Activated T-helper 9 cell treated with anti-CD3 and anti-CD28 coated beads, Interleukin-2, amount 50 U/mL, for 16 hours (primary cell): ENCODE measurements at places on chromosomes 16 and 17.

GRCh38 chr17:2064520-2064971 lies 9.6 kb downstream of the HIC1 start:
- no peak for DNase-seq

DNA sequence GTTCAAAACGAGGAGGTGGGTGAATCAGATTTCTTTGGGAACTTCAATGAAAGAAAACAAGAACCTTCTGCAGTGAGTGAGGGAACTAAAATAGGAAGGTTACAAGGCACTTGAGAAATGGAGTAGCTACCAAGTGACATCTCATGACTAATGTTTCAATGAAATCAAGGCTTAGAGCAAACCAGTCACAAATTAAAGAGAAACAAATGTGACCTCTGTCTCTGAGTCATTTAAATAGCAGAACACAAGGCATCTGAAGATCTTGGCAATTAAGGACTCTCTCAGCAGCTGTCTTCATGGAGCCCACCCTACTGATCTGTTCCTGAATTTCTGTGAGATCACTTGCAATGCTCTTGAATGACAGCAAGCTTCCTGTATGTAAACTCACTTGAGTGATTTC lies 109.5 kb downstream of the CDH11 start:
- no peak for DNase-seq

- DNase-seq: no peak
Observed at GRCh38 chr16:66359811-66360608, 6.5 kb upstream of the CDH5 start.

- DNase-seq: no peak
Observed at GRCh38 chr16:19389246-19389645, 28.4 kb upstream of the TMC5 start.

- DNase-seq: no peak
Observed at GRCh38 chr16:79036541-79036940, 564.0 kb downstream of the MAF start.

- no peak for DNase-seq
Observed at GRCh38 chr16:67533024-67533560, 4.5 kb downstream of the RIPOR1 start.

DNA sequence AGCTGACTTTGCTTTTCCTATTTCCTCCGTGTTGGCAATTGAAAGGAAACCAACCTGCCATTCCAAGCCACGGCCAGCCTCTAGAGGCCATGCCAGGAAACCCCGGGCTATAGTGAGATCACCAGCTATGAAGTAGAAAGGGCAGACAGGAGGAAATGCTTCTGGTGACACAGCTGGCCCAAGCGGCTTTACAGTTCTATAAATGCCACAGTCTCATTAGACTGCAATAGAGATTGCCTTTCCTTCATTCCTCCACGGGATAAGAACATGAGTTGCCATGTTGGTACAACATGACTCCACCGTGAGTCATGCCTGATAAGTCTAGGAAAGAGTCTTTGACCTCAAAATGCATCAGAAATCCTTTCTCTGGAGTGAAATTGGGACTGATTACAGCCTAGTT lies 384.9 kb downstream of the GRIN2A start:
- DNase-seq: no peak

GRCh38 chr17:48593840-48594537 lies 410 bp upstream of the HOXB5 start:
- peak; percentile 73 for DNase-seq

DNA sequence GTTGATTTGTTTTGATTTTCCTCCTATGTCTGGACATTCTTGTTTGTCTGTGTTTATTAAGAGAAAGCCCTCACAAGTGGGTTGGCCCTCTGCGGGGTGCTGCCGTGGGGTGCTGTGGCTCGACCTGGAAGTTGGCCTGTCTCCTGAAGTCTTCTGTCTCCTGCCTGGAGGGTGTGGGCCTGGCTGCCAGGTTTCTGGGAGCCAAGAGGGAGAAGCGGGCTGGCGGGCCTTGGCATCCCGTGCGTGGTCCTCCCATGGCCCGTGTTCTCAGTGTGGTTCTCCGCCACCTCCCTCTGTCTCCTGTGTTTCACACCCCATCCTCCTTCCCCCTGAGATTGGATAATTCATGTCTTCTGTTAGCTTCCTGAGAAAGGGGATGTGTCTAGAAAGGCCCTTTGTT lies 69.6 kb downstream of the RNF213 start:
- DNase-seq: no peak

GRCh38 chr17:77592106-77592865 lies 366.2 kb upstream of the TNRC6C start:
- no peak for DNase-seq

DNA sequence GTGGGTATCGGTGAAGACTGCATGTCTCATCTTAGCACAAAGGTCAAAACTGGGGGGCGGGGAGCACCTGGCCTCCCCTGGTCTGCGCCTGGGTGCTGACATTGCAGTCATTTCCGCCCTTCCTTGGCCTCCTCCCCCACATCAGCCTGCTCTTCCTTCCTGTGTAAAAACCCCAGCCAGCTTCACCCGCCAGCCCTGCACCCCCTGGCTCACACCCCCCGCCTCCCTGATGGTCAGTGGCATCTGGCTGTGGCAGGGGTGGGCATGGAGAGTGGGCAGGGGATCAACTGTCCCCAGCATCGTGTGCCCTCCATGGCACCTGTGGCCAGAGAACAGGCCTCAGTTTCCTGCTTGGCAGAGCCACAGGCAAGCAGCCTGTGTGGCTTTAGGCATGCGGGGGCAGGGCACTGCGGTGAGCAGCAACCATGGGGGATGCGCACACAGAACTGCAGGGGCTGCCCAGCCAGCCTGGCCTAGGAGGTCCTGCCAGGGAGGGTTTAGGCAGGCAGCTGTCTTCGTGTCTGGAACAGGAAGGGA lies 26.5 kb upstream of the LASP1NB start:
- DNase-seq: peak; percentile 75

- DNase-seq: no peak
Observed at GRCh38 chr17:82835122-82835521, 4.7 kb downstream of the ZNF750 start.

GRCh38 chr17:3755335-3756030 lies 31.8 kb downstream of the HASPIN start:
- DNase-seq: no peak

- DNase-seq: no peak
Observed at GRCh38 chr16:22300427-22301071, 3.3 kb downstream of the POLR3E start.

DNA sequence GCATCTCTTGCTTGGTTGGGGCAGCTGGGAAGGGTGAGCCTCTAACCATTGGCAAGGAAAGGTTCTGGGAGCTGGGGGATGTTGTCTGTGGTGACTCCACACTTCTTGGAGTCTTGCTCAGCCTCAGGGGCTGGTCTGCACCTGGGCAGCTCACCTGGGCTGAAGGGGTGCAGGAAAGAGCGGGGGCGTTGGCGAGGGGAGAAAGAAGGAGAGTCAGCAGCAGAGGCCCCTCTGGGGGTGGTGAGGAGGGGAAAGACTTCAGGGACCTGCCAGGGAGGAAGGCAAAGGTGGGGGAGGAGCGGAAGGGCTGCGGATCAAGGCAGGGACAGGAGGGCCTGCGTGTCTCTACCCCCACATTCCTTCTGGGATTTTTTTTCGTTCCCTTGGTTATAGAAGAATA lies 47.7 kb downstream of the CCDC42 start:
- no peak for DNase-seq

DNA sequence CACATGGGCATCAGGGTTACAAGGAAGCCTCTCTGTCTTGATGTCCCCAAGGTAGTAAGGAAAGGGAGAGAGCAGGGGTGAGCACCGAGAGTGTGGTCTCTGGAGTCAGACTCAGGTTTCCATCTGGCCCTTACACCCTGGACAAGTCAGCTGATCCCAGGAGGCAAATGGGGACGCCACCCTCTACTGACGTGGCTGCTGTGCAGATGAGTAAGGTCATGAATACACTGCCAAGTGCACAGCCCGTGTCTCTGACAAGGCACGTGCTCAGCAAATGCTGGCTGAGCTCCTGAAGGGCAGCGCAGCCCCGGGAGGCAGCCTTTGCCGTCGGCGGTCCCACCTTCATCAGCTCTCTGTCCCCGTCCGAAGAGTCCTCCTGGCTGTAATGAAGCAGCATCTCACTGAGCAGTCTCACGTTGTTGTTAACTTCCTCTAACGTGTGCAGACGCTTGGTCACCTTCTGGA lies 19.4 kb downstream of the GGA3 start:
- no peak for DNase-seq

DNA sequence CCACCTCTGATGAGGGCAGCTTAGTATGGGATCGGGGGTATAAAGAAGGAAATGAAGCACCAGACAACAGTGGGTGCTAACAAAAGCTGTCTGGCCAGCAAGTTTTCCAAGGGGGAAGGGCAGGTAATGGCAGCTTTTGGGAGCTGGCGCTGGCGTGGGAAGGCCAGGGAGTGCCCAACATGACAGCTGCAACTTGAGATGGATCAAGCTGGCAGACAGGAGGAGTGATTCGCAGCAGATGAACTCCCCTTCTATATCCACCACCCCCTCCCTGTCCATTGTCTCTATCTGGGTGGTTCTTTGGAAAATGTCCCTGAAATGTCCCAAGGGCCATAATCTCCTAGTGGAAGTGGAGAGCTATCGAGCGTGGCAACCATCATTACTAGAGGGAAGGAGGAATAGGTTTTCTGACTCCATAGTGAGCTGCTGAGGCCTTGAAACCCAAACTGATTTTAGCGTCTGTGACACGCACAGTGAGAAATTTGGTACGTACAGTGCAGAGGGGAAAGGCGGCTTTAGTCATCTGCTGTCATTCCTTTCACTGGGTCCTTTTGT lies 4.8 kb upstream of the INPP5K start:
- no peak for DNase-seq

GRCh38 chr17:37123941-37124820 lies 175.4 kb downstream of the AATF start:
- DNase-seq: no peak

GRCh38 chr17:77471984-77472461 lies 331.3 kb downstream of the SEC14L1 start:
- DNase-seq: no peak

- DNase-seq: no peak
Observed at GRCh38 chr17:8665684-8666083, 35.2 kb upstream of the MYH10 start.

DNA sequence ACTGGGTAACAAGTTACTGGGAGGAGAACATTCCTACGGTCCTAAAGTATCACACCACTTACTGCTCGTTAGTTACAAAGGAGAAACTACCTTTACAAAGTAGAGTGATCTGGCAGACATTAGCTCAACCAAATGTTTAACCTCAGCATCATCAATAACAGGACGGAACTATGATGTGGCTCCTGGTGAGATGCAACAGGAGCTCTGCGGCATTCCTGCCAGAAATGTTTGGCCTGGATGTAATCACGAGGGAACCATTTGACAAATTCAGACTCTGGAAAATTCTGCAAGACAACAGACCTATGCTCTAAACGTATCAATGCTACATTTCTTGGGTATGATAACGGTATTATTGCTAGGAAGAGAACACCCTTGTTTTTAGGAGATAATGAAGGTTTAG lies 80.4 kb downstream of the MRM3 start:
- no peak for DNase-seq

GRCh38 chr16:19148189-19148588 lies 19.9 kb upstream of the SYT17 start:
- no peak for DNase-seq

- no peak for DNase-seq
Observed at GRCh38 chr17:62092784-62093183, 27.7 kb upstream of the MED13 start.

DNA sequence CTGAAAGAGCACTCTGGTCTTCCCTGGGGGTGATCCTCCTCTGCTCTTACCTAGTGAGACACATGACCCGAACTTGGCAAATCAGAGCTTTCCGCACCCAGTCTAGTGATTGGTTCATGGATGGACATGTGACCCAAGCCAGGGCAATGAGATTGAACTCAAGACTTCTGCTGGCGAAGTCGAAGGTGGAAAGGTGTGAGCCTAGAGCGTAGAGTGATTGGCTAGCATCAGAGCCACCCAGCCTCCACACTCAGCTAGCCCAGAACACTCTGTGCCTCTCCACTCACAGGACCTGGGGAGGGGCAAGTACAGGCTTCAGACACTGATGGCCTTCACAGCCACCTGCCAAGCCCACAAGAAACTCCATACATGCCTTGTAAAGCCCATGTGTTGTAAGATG lies 17.6 kb downstream of the ATPAF2 start:
- no peak for DNase-seq
